ENCODE measurements at places on chromosomes 5 and 9.

DNA sequence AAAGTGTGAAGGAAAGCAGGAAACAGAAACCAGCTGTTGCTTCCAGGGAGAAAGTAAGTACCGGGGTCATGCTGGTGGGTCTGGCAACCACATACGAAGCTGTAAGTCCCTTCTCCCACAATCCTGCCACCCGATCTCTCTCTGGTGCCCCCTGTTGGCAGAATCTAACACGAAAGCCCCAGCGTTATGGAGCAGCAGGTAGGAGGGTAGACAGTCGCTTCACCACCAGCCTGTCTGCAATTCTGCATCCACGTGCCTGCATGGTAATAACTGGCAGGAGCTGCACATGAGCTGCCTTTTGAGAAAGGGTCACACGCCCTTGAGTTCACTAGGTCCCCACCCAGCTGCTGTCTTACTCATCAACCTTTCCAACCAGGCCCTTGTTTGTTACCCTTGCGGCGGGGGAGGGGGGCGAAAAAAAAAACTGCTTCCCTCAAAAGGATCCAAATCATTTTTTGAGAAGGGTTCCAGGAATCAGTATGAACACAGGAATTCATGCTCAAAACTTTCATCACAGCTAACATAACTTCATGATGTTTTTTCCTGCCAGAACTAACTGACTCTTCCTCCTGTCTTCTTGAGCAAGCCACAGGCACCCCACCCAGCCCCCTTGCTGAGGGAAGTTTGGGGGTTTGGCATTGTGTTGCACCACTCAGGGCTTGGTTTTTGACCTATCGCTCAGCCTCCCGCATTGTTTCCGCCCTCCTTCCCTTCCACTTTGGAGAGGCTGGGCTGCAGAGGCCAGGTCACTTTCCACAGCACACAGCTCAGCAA lies 19.6 kb upstream of the TMEM252 start:
- DNase-seq: peak; percentile 27

- DNase-seq: no peak
These were observed 62.4 kb downstream of the FGF18 start for GRCh38 chr5:171481571-171482433.

GRCh38 chr9:114281473-114282103 lies 41.3 kb upstream of the ORM1 start:
- DNase-seq: no peak

- DNase-seq: no peak
These were observed 1096.0 kb downstream of the DTWD2 start for GRCh38 chr5:117892360-117892759.

- DNase-seq: no peak
These were observed 98.5 kb upstream of the SPATA31C2 start for GRCh38 chr9:88236511-88237478.

DNA sequence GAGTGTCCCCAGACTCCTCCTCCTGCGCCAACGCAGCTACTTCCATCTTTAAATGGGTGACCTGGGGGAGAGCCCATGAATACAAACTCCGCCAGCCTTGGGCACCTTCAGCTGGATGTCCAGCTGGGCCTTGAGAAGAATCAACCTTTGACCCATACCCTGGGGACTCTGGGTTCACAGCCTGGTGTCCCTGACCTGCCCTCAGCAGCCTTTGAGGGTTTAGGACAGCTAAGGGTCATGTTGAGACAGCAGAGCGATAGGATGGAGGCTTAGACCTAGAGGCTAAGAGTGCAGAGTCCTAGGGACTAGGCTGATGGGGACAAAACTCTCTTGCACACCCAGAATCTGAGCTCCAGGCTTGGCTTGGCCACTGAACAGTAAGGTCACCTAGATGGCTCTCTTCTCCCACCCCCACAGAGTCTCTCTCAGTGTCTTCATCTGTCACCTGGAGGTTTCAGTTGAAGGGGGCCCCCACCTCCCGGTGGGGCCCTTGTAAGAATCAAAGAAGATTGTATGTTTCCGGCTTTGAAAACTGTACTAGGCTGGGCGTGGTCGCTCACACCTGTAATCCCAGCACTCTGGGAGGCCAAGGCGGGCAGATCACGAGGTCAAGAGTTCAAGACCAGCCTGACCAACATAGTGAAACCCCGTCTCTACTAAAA lies 6.7 kb upstream of the AQP3 start:
- no peak for DNase-seq

- DNase-seq: no peak
These were observed 176.0 kb downstream of the OLFM1 start for GRCh38 chr9:135263511-135263910.

DNA sequence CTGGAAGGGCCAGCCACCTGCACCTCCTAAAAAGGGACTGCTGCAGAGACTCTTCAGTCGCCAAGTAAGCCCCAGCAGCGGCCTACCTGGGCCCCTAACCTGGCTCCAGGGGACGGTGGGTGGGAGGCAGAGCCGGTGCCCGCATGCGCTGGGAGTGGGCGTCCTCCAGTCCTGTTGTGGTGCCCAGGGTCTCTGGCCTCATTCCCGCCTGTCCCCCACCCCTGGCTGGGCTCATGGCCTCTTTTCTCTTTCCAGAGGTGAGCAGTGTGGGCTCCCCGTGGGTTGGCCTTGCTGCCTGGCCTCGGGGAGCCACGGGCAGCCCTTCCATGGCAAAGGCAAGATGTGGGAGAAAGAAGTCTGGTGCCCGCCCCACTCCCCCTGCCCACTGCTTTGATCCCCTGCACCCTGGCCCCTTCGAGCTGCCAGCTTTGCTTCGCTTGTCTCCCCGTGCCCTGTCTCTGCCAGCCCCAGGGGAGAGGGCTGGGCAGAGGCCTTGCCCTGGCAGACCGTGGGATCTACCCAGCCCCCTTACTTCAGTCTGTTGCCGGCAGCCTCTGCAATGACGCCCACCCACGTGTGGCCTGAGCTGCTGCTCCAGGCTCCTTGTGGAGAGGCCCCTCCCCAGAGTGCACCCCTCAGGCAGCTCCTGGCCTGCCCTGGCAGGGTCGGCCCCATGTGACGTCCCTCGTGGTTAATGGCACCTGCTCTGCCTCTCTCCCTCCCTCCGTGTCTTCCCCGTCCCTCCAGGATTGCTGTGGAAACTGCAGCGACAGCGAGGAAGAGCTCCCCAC lies 5.4 kb upstream of the PRR7 start:
- DNase-seq: no peak

DNA sequence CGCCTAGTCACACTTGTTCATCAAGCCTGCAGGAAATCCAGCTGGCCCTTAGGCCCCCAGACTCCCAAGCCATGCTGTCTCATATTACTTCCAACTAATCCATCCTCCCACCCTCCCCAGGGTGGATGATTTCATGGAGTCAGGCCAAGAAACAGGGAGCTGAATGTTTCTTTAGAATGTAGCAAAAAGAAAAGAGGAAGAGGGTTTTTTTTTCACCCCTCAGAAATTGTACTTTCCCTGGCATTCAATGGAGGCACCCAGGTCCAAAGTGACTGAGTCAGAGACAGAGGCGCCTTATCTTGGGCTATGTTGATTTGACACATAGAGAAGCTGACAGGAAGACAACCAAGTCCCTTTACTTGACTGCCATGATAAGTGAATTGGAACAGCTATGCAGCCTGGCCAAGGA lies 260.2 kb upstream of the NR4A3 start:
- no peak for DNase-seq

DNA sequence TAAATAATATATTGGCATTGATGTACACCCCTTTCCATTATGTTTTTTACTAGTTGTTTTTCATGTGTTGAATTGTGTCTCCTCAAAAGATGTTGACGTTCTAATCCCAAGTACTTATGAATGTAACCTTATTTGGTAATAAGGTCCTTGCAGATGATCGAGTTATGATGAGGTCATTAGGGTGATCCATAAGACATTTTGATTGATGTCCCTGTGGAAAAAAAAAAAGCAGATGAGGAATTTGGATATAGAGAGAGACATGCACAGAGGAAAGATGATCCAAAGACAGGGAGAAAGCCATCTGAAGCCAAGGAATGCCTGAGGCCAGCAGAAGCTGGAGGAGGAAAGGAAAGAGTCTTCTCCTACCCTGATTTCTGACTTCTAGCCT lies 632.7 kb downstream of the TLR4 start:
- DNase-seq: no peak

GRCh38 chr5:123000731-123001130 lies 35.8 kb downstream of the PPIC start:
- no peak for DNase-seq

DNA sequence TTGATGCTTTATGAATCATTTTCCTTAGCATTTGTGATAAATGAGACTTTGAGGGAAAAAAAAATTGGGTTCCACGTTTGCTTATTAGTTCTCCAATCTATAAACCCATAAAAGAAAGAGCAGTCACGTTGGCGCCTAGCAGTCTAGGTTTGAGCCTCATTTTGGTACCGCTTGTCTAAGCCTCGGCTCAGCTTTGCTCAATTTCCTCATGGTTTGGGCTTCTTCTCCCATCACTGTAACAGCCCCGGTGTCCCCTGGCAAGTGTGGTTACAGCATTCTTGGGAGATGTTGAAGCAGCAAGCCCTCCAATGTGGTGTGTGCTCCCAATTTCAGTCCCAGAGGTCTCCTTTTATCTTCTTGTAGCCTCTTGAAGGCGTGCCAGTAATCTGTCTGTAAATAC lies 578.4 kb downstream of the CDK5RAP2 start:
- DNase-seq: no peak

- no peak for DNase-seq
These were observed 4.1 kb downstream of the LHX2 start for GRCh38 chr9:124015661-124016131.

- no peak for DNase-seq
These were observed 1.1 kb upstream of the ADAM19 start for GRCh38 chr5:157576678-157577077.

DNA sequence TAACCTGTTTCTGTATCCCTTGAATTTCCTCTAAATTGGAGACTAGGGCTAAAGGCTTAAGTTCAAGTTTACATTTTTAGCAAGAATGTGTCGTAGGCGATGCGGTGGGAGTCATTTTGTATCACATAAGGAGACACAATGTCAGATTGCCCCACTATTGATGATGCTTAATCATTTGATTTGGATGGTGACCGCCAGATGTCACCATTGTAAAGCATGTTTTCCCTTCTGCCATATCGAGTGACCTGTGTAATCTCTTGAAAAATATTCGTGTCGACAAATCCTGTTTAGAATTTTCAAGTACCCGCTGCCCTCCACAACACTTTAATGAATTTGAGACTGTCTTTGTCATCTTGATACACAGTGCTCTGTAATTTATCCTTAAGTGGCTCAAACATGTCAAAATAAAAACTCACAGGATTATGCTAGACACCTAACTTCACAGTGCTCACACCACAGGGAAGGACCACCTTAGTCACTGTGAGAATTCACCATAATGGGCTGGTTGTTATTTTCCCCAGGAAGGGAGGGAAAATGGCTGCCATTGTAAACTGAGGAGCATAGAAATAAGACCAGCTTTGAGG lies 34.5 kb upstream of the SLC46A2 start:
- DNase-seq: no peak

DNA sequence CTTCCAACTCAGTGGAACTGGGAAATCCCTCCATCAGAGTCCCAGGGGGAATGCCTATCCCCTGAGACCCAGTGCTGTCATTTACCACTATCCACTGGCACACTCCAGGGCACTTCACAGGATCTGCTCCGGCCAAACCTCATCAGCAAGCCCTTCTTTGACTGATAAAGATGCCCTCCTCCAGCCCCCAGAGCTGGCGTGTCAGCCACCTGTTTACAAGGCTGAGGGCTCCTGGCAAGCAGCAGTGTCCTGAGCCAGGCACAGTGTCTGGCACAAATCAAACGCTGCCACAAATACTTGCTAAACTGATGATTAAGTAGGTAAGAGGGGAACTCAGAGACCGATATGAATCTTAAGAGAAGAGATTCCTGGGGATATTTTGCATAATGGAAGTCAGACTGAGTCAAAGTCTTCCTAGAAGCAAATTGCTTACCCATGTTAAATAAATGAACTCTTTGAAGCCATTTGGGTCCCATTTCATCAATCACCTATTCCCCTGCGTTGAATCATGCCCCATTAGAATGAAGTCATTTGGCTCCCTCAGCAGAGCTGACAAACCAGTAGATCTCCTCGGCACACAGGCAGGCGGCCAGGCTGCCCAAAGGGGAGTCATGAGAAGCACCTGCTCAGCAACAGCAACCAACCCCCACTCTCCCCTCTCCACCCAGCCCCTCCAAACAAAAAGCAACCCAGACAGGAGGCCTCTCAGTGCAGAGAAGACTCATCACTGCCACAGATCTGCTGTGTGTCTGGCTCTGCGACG lies 97.4 kb downstream of the CDK5RAP2 start:
- DNase-seq: no peak

GRCh38 chr9:137156567-137157375 lies 13.1 kb downstream of the LRRC26 start:
- peak; percentile 67 for DNase-seq

All from activated T-cell treated with anti-CD3 and anti-CD28 coated beads for 4 hours (primary cell).